Stimulated activated naive CD4-positive, alpha-beta T cell (primary cell): ENCODE measurements at places on chromosomes 5 and 9.

- no peak for DNase-seq
Observed at GRCh38 chr9:94771096-94771495, 44.6 kb downstream of the AOPEP start.

GRCh38 chr5:58259685-58260152 lies 200.2 kb downstream of the PLK2 start:
- no peak for DNase-seq

- DNase-seq, result no peak
Observed at GRCh38 chr5:56845277-56845676, 29.9 kb downstream of the MAP3K1 start.

- peak; percentile 31 for DNase-seq
Observed at GRCh38 chr5:159444441-159445082, 114.3 kb upstream of the IL12B start.

- no peak for DNase-seq
Observed at GRCh38 chr5:149608936-149609545, 27.7 kb downstream of the ARHGEF37 start.

DNA sequence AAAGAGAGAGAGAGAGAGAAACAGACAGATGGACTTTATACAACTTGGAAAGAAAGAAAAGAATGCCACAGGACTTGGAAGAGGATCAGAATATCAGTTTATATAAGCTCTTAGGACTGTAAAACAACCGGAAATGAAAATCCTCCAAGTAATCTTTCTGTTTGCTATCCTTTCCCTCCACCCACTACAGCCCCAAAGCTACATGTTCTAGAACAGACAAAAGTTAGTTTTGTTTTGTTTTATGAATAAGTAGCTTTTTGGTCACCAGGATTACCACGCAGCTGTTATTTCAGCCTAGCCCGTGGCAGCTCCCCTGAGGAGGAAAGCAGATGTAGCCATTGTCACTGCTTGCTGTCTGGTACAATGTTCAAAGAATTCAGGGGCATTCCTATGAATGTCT lies 66.6 kb downstream of the SH3TC2 start:
- no peak for DNase-seq

GRCh38 chr5:157520911-157521703 lies 54.5 kb downstream of the ADAM19 start:
- DNase-seq, result no peak

- no peak for DNase-seq
Observed at GRCh38 chr5:171891595-171891994, 106.0 kb downstream of the SMIM23 start.

GRCh38 chr5:129912601-129913255 lies 8.5 kb downstream of the CHSY3 start:
- no peak for DNase-seq

- DNase-seq, result no peak
Observed at GRCh38 chr9:106075960-106076327, 381.6 kb downstream of the TMEM38B start.

DNA sequence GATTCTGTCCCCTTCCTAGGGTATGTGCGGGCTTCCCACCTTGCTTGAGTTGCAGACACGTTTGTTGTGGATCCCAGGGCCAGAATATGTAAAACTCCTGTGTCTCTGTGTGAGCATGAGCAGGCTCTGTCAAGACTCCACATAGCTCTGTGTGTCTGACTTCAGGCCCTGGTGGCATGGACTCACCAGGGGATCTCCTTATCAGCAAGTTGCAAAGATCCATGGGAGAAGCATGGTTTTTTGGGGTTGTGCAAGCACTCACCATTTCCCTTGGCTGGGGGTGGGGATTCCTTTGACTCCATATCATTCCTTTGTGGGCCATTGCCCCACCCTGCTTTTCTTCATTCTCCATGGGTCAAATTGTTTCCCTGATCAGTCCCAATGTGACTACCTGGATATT lies 205.6 kb downstream of the TUSC1 start:
- DNase-seq, result no peak

- DNase-seq, result no peak
Observed at GRCh38 chr5:85340790-85341189, 956.1 kb upstream of the EDIL3 start.

DNA sequence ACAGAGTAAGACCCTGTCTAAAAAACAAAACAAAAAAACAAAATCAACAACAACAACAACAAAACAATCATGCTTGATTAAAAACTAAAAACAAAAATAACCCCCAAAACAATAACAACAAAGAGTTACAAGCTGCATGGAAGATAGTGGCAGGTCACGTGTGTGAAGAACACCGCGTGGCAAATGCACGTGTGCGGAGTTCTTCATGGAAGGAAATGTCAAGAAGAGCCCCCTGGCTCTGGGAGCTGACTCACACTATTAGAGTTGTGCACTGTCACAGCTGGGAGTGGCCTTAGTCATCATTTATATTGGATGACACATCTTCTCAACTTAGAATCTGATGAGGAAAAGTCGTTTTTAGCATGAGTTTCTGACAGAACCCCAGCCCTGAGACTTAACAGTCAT lies 110.5 kb downstream of the JMY start:
- no peak for DNase-seq

DNA sequence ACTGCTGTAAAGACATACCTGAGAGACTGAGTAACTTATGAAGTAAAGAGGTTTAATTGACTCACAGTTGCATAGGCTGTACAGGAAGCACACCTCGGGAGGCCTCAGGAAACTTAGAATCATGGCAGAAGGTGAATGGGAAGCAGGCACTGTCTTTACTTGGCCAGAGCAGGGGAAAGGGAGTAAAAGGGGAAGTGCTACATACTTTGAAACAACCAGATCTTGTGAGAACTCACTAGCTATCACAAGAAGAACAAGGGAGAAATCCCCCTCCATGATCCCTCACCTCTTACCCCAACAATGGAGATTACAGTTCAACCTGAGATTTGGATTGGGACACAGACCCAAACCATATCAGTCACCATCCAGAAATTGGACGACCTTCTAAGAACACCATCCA lies 1285.8 kb upstream of the CDH9 start:
- DNase-seq, result no peak

- no peak for DNase-seq
Observed at GRCh38 chr9:3285365-3286161, 240.2 kb downstream of the RFX3 start.

GRCh38 chr5:42944989-42945388 lies 95.1 kb downstream of the ANXA2R start:
- no peak for DNase-seq

GRCh38 chr9:87119328-87119881 lies 172.1 kb upstream of the GAS1 start:
- DNase-seq, result no peak

- no peak for DNase-seq
Observed at GRCh38 chr9:92325991-92326500, 293 bp downstream of the CENPP start.

GRCh38 chr5:158881091-158881880 lies 218.4 kb downstream of the EBF1 start:
- no peak for DNase-seq

- DNase-seq, result no peak
Observed at GRCh38 chr5:157126-157715, 34.1 kb upstream of the LRRC14B start.

- no peak for DNase-seq
Observed at GRCh38 chr5:132471151-132471907, 19.2 kb downstream of the IRF1 start.
